Upper lobe of right lung (tissue), 1 donor: ENCODE measurements at places on chromosomes 1 and 21. TPM values are rescaled to one million over a fixed set of nuclear protein-coding genes. Genes with fewer than 3 reads are reported as not detected.
A peak's percentile ranks its signal among the peaks of the same experiment; 100 is the strongest.

- no peak for DNase-seq
These were observed 32.6 kb downstream of the NIBAN1 start for GRCh38 chr1:184941735-184942134.

The MAEL gene
- total RNA-seq = not detected

DNA sequence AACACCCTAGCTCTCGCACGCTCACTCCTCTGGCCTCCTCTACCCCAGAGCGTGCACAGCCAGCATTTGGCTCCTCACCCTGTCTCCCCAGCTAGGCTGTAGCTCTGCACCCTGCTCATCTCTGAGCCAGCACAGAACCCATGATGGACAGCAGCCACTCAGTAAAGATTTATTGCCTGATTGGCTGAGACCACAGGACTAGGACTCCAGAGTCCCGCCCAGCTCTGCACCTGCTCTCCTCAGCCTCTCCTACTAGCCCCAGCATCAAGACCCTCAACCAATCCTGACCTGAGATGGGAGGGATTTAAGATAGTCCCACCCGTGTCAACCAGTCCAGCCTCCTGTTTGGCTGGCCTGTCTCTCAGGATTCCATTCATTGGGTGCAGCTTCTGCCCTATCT, 9.3 kb downstream of the C1QB start:
- DNase-seq = no peak

The LDLRAD1 gene
- total RNA-seq = 0.41 TPM

DNA sequence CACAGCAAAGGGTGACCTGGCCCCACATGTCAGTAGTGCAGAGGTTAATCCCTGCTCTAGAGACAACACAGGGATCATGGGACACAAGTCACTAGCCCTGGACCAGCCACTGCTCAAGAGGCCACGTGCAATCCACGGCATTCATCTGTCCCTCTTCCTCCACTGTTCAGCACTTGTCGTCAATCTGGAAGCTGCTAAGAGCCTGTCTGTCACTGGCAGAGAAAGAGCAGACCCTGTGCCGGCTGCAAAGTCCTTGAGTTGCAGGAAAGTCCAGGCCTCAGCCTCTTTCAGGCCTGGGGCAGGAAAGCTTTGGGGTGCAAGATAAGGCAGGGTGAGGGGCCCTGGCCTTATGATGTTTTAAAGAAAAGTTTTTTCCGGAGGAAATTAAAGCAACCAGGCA, 16.7 kb downstream of the CELA2B start:
- DNase-seq = no peak

DNA sequence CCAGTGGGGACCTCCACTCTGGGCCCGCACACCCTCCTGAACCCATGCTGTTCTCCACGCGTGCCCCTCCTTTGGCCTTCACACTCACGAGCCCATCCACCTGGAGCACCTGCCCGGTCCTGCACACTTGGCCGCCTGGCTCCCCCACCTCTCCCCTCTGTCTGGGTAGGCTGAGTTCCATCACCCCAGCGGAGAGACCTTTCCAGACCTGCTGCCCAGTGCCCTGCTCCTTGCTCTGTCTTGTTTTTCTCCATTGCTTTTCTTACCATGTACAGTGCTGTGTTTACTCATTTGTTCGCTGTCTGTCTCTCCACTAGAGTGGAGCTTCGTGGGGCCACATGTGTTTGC, 351.0 kb upstream of the VAMP3 start:
- peak; percentile 44 for DNase-seq

- no peak for DNase-seq
These were observed 3.3 kb upstream of the F3 start for GRCh38 chr1:94544706-94545490.

DNA sequence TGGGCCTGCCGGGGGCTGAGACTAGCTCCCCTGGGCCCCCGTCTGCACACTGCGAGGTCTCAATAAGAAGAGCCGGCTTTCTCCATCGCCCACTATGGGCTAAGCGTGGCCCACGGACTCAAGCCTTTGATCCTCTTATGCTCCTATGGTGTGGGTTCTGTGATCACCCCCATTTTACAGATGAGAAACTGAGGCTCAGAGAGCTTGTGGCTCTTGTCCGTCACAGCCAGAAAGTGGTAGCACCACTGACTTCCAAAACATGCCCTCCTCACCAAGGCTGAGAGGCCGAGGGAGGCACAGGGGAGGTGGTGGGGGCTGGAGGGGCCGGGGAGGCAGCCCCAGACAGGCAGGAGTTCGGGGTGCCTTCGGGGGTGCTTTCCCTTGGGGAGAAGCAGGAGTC, 39.0 kb upstream of the CASZ1 start:
- DNase-seq = no peak

GRCh38 chr1:147757015-147757990, 3.1 kb downstream of the GJA5 start:
- peak; percentile 71 for DNase-seq

GRCh38 chr1:108830119-108831008, 26.5 kb downstream of the AKNAD1 start:
- DNase-seq = no peak

- no peak for DNase-seq
These were observed 34.9 kb downstream of the RSPH1 start for GRCh38 chr21:42461185-42461520.

- DNase-seq = no peak
These were observed 81.6 kb upstream of the CACHD1 start for GRCh38 chr1:64388336-64388735.

The PRDM16 gene
- 21.0 TPM for total RNA-seq

GRCh38 chr1:168497376-168497950, 46.3 kb downstream of the XCL2 start:
- DNase-seq = no peak

DNA sequence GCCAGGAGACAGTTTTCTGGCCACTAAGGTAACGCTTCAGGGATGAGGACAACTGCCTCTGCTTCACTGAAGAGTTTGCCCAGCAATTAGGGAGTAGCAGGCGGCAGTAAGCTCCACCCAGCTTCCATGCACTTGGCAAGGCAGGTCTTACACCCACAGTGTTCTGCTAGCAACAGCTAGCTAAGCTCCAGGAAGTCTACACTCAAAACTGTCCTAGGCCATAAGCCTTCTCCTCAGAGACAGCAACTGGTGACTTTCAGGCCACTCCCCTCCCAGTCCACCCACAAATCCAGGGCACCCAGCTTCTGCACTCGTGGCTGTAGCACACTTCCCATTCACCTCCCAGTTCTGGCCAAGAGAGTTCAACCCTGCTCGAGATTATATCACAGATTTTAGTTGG, 47.3 kb downstream of the KMO start:
- DNase-seq = peak; percentile 68

GRCh38 chr1:76770979-76771378, 96.3 kb upstream of the ST6GALNAC5 start:
- no peak for DNase-seq

The TSSK3 gene
- total RNA-seq = 2.5 TPM

The AMY2A gene
- not detected for total RNA-seq

DNA sequence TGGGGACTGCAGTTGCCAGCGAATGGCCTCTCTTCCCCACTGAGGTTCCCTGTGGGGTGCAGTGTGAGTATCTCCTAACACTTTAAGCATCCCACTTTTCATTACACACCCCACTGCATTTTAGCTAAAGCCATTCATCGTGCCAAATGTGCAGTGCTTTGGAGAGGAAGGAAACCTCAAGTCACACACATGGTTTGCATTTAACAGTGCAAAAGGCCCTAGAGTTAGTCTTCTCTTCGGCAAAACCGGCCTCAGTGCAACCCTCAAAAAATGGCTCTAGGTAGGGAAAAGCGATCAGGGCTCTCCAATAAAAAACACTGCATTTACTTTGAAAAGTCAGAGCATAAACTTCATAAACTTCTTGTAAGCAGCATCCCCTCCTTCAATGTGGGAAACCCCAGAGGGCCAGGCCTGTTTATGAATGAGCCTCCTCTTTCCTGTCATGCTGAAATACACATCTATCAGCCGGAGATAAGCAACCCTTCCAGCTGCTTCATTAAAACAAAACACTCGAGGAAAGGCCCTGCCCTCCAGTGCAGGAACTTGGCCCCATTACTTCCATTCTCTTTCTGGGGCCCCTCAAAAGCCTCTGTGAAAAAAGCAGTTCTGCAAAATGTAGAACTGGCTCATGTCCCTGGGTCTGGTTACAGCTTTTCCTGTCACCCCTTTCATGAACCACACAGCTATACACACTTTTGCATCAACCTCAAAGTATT, 184.0 kb downstream of the CDC7 start:
- no peak for DNase-seq

The SPRTN gene
- total RNA-seq = 9.6 TPM

The HUNK gene
- 2.0 TPM for total RNA-seq

DNA sequence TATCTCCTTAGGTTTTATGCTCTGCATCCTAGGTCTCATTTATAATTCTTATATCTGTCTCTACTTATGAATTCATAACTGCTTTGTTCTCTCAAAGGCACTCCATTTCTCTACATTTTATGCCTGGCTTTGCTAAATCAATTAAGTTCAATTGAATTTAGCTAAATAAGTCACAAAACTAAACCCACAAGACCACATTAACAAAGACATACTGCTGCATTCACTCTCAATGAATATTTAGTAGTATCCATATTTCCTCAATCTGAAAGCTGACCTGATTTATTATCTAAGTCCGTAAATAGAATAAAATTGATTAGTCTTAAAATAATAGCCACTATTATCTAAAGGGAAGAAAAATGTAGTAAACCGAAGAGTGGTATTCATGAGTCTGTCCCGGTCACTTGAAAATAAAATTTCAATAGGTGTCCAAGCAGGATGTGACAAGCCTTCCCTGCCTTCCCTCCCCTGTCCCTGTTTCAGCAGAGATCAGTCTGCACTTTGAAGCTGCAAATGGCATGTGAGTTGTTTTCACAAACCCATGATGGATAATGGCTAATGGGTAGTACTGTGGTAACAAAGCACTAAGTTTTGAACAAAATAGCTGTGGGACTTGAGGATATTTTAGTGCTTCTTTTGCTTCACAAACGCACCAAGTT, 295.0 kb upstream of the NCAM2 start:
- no peak for DNase-seq

The CLEC20A gene
- total RNA-seq = not detected

The HMGCS2 gene
- not detected for total RNA-seq

DNA sequence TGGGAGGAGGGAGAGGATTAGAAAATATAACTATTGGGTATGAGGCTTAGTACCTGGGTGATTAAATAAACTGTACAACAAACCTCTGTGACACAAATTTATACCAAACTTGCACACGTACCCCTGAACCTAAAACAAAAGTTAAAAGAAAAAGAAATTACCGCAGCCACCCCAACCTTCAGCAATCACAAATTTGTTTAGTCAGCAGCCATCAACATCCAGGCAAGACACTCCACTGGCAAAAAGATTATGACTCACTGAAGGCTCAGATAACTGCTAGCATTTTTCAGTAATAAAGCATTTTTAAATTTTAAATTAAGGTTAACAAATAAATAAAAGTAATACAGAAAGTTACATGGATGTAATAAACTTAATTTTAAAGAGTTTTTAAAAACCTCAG, 14.4 kb upstream of the DEPDC1 start:
- DNase-seq = no peak

GRCh38 chr1:243471026-243471685, 215.3 kb downstream of the SDCCAG8 start:
- no peak for DNase-seq

The HSD3B2 gene
- not detected for total RNA-seq

DNA sequence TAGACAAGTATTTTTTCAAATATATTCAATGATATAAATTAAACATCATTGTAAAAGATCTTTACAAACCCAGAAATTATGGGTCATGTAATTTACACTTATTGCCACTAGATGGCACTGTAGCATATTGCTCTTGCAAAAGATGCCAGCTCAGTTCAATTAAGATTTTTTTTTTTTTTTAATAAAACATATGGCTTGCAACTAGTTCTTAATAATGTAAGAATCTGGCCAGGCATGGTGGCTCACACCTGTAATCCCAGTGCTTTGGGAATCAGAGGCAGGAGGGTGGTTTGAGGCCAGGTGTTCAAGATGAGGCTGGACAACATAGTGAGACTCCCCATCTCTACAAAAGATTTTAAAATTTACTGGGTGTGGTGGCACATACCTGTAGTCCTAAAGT, 49.4 kb upstream of the DESI2 start:
- DNase-seq = no peak

- no peak for DNase-seq
These were observed 17.0 kb upstream of the CAPN8 start for GRCh38 chr1:223682502-223682901.

The CHI3L1 gene
- total RNA-seq = 85.1 TPM

GRCh38 chr21:46158666-46159300, 3.4 kb upstream of the FTCD start:
- peak; percentile 52 for DNase-seq

The HTR6 gene
- total RNA-seq = not detected

DNA sequence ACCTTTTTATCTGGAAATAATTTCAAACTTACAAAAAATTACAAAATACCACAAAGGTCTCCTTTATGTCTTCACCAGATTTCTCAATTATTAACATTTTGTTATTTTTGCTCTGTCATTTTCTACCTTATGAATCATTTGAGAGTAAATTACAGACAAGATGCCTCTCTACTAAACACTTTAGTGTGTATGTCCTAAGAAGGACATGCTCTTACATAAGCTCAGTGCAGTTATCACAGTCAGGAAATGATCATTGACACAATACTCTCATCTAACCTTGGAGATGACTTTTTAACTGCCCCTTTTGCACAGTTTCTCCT, 378.9 kb upstream of the RUNX1 start:
- no peak for DNase-seq

GRCh38 chr1:37055631-37056030, 21.3 kb upstream of the GRIK3 start:
- DNase-seq = no peak

GRCh38 chr1:52400131-52400530, 4.1 kb downstream of the ORC1 start:
- DNase-seq = no peak

- DNase-seq = no peak
These were observed 78.6 kb downstream of the COLGALT2 start for GRCh38 chr1:183958958-183959357.

The HIVEP3 gene
- 16.6 TPM for total RNA-seq

The NES gene
- total RNA-seq = 54.7 TPM

GRCh38 chr1:59115865-59116264, 181.0 kb upstream of the FGGY start:
- no peak for DNase-seq

GRCh38 chr1:43632135-43632670, 17.7 kb upstream of the KDM4A start:
- peak; percentile 39 for DNase-seq

The KLF17 gene
- 0.52 TPM for total RNA-seq

- no peak for DNase-seq
These were observed 550.1 kb downstream of the LTN1 start for GRCh38 chr21:28442624-28443023.

DNA sequence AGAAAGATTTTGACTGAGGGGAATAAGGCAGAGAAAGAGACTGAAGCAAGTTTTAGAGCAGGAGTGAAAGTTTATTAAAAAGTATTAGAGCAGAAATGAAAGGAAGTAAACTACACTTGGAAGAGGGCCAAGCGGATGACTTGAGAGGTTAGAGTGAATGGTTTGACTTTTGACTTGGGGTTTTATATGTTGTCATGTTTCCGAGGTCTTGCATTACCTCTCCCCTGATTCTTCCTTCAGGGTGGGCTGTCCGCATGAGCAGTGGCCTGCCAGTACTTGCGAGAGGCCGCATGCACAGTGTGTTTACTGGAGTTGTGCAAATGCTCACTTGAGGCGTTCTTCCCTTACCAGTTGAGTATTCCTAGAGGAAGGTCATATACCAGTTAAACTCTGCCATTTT, 13.0 kb upstream of the DENND2D start:
- no peak for DNase-seq
